NCI-H748 treated with DMSO at 0.1 percent for 48 hours (cell line): ENCODE measurements at places on chromosomes 3 and 15.

- peak; percentile 81 for DNase-seq
Observed at GRCh38 chr3:39849992-39850715, 40.7 kb downstream of the MYRIP start.

GRCh38 chr3:132730891-132731580 is 8.8 kb upstream of the NPHP3 start:
- DNase-seq, result peak; percentile 35

GRCh38 chr3:45775571-45776300 is 20.6 kb downstream of the SLC6A20 start:
- DNase-seq, result no peak

DNA sequence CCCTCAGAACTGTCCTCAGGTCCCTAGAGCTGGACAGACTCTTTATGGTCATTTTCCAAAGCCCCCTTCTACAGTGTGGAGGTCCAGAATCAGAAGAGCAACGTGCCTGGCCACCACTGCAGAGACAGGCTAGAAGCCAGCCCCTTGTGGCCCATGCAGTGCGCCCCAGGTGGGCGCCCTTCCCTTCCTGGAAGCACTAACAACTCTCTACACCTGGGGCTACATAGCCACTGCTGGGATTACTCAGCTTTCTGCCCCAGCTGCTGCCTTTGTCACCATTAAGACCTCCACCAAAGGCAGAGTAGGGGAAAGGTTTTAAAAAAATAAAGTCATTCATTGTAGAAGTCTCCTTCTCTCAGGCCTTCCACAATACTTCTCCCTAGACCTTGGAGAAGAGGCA is 2.3 kb downstream of the RASGRP1 start:
- DNase-seq, result no peak

DNA sequence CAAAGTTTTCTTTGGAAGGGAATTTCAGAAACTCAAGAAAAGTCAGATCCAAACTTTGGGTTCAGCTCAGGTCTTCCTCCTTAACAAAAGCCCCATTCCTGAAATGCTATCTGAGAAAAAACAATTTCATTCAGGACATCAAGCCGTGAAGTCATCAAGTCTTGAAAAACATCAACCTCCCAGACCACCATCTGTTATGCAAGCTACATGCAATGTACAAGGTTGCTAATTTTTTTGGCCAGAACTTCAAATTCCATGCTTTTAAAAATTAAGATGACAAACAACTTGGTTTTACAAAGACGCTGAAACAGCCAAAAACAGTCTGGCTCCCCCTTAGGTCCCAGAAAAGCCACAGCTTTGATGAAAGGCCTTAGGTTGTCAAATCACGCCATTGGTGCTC is 53.9 kb upstream of the WNT5A start:
- no peak for DNase-seq

DNA sequence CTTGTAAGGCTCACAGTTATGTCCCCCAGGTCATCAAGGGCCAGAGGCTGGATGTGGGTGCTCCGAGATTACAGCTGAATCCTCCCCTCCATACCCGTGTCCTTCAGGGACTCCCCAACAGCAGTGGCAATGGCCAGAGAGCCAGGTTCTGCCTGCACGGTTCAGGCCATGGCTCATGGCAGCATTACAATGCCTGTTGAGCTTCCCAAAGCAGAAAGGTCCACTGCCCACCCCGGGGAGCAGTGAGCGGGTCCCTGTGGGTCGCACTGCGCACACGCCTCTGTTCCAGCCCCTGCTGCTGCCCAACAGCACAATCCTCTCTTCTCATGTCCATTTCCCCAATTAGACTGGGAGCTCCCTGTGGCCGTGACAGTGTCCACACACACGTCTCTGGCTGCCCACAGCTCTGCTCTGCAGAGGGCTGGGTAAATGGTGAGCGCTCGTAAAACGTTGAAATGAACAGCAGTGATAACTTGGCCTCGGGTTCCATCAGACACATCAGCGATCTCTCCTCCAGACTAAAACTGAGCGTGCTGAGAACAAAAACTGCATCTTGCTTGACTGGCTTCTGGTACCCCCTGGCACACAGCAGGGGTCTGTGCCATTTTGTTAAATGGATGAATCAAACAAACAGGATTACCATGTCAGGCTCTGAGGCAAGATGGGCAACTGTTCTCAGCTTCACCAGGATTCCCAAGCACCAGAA is 80.4 kb downstream of the VGLL4 start:
- no peak for DNase-seq

GRCh38 chr3:117625174-117625573 is 915.6 kb downstream of the TUSC7 start:
- no peak for DNase-seq

DNA sequence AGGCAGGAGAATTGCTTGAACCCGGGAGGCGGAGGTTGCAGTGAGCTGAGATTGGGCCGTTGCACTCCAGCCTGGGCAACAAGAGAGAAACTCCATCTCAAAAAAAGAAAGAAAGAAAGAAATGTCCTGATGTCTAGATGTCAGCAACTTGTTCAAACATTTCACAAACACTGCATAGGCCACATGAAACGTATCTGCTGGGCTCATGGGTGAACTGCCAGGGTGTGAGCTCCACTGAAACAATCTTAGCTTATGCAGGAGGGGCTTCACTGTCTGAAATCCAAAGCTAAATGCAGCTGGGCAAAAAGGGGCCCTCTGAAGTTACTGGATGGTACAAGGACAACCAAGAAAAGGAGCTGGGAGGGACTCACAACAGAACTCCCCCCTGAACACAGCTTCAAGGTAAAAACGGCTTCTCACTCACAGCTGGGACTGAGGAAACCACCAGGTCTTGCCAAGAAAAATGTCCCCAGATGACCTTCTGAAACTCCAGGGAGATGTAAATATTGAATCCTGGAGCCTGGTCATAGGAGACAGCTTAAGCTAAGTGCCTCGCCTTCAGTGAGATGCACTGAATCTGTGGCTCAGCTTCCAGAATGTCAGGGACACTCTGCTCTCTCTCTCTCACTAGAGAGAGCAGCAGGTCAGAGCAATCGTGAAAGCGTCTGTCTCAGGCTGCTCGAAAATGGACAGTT is 31.9 kb downstream of the SEC61A1 start:
- no peak for DNase-seq

DNA sequence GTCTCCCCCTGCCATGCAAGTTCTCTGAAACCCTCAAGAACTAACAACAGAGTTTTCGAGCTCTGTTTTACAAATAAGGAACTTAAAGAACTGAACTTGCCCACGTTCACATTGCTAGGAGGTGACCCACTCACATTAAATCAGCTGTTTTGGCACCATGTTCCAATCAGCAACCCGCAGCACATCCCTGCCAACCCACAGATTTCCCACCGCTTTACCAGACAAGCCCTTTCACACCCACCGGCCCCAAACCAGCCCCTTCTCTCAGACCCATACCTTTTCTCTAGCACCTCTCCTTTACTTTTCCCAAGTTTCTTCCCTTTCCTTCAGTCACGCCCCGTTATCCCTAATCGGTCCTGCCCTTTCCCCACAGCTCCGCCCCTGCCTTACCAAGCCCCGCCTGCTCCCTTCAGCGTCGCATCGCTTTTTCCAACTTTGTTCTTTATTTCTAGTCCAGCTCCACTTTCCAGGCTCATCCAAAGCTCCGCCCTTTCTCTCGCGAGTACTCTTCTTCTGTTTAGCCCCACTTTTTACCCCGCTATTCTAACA is 804 bp upstream of the BRPF1 start:
- no peak for DNase-seq
